ENCODE measurements at places on chromosomes 7 and 10.

- DNase-seq = no peak
Observed at GRCh38 chr10:94107191-94107590, 113.5 kb downstream of the PLCE1 start.

DNA sequence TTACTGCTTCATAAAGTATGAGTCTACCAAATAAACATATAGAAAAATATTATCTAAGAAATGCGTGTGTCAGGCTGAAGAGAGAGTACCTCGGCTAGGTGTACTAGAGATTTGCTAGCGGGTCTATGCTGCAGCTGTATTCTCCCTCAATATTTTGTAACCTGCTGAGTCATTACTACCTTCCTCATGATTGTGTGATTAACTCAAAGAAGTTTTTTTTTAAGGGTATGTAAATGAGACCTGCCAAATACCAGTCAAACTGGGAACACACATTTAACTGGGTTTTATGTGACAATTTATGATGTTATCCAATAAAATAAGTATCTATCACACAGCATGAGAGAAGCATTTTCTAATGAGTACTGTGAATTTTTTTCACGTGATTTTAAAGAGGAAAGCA is 180.4 kb downstream of the RNF133 start:
- no peak for DNase-seq

DNA sequence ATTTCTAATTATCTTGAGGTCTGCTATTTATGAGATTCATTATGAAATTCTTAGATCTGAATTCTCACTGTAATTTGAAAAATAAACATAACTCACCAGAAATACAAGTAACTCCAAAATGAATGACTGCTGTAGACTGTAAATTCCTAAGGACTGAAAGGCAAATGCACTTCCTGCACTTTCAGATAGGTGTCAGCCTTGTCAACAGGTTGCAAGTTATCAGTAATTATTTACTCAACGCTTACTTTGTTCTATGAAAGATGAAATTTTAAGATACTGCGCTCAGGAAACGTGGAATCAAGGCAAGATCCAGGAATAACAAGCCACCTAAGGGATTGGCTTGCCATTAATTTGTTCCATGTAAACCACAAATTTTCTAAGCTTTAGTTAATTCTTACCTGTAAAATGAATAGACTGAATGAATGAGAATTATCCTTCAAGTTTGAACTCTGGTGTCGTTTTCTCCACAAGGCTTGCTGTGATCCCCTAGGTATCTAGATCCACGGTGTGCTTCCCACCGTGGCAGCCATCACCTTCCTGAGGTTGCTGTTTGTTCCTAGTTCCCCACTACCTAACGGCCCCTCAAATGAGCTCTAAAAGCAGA is 12.6 kb downstream of the DHX32 start:
- DNase-seq = no peak

DNA sequence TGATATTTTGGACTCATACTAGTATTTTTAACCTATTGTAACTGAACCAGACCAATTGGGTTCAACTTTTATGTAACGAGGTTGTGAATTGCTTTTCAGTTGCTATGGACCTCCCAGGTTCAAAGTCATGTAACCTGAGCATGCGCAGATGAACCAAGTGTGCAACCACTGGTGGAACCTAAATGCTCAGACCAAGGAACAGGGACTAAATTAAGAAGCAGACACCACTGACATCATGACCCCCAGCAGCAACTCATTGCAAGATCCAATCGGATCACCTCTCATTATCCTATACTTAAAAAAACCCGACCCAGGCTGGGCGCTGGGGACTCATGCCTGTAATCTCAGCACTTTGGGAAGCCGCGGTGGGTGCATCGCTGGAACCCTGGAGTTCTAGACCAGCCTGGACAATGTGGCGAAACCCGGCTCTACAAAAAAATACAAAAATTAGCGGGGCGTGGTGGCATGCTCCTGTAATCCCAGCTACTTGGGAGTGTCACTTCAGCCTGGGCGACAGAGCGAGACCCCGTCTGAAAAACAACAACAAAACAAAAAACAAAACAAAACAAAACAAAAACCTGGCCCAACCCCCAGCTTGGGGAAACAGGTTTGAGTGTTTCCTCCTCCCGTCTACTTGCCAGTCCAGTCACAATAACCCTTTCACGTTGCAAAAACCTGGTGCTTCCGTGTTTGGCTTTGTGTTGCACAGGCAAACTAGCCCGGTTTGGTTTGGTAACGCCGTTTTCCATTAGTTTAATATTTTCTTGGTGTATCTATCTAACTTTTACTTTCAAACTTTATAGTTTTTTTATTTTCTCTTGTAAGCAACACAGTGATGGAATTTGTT is 11.3 kb upstream of the ZNF518A start:
- DNase-seq = no peak

DNA sequence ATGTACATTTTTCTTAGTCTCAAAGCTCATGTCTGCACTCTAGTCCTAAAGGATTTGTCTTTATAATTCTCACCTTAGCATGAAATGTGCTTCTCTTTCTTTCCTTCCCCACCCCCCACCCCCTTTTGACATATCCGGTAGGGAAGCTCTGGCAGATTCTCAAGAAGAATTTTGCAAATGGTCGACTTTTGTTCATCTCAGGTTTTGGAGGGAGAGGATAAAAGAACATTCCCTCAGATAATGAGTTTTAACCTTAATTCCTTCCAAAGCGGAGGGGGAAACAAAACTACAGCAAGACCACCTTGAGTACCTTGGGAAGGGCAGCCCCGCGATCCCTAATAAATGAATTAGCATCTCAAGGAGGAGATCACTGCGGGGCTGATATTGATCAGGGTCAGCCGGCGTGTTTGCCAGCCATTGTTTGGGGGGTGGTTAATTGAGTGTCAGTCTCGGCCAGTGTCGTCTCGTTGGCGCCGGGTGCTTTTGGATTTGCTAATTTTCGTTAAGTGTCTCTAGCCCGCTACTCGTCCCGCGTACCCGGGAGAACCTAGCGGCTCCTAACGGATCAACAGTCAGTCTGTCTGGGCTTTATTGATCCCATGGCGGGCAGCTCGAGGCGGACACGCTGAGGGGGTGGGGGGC is 874 bp upstream of the BAMBI start:
- peak; percentile 6 for DNase-seq

DNA sequence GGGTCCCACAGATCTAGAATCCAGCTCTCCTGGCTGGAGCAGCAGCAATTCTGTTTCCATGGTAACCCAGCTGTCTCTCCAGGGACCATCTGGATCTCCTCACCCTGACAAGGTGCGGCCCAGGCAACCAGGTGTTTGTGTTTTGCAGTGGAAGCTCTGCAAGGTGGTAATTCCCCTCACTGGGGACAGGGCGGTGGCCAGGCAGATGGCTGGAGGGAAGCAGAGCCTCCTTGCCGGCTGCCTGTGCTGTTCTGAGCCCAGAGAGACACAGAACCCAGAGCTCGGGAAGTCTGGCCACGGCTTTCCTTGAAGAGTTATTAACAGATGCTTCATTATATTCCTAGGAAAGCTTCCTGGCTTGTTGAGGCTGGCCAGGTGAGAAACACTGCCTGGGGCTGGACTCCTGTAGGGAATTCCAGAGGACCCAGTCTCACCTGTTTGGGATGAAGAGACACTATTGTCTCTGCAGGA is 118.2 kb upstream of the PPIF start:
- DNase-seq = no peak

- DNase-seq = no peak
Observed at GRCh38 chr10:56318816-56319215, 42.2 kb downstream of the ZWINT start.

- no peak for DNase-seq
Observed at GRCh38 chr7:115724400-115725056, 306.0 kb downstream of the TFEC start.

DNA sequence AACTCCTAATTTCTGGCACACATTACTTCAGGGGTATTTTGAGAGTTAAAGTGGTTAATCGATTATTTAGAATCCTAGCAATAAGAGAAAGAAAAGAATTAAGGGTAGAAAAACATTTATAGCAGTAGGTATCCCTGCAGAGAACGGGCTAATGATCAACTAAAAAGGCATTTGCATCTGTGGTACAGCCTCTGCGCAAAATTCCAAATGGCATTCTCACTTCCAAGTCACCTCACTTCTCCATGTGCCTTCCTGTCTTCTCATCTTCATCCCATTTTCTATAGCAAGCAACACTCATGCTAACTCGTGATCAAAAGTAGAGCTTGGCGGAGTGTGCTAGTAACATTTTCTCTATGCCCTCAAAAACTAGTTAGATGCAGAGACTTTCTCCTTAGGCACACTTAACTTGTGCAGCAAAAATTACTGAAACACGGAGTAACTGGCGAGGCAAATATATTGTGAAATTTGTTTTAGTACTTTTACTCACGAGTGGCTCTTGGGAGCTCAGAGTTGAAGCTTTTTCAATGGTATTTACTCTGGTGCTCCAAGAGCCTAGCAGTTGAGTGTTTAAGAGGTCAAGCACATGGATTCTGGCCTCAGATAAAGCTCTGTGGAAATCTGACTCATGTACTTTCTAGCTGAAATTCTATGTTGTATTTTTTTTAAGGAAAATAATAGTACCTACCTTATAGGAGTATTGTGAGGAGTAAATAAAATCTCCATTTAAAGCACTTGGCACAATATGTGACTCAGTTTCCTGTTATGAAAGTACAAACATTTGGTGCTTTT is 65.1 kb downstream of the MET start:
- DNase-seq = no peak

GRCh38 chr10:49569031-49569631 is 30.2 kb upstream of the ERCC6 start:
- no peak for DNase-seq

GRCh38 chr10:108180878-108181277 is 1016.4 kb upstream of the SORCS1 start:
- no peak for DNase-seq

DNA sequence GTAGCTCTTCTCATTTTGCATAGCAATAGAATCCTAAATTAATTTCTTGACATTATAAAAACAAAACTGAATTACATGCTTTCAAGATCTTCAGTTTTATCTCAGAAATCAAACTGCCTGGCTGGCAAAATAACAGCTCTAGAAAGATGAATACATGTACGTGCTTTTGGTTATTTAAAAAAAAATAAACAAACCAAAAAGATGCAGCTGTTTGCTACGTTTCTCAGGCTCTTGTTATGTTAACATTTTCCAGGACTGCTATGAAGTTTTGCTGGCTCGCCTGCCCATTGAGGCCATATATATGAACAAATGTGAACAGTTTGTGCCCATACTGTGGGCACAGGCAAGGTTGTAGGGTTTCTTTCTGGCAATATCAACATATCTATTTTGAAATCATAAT is 86.6 kb downstream of the ODAD2 start:
- DNase-seq = no peak

- no peak for DNase-seq
Observed at GRCh38 chr10:123683865-123684264, 17.7 kb downstream of the GPR26 start.

GRCh38 chr10:124231168-124232155 is 138.1 kb upstream of the CHST15 start:
- no peak for DNase-seq

GRCh38 chr10:8499312-8499711 is 444.8 kb downstream of the GATA3 start:
- DNase-seq = no peak

GRCh38 chr7:102072003-102072402 is 214.7 kb upstream of the SH2B2 start:
- no peak for DNase-seq

DNA sequence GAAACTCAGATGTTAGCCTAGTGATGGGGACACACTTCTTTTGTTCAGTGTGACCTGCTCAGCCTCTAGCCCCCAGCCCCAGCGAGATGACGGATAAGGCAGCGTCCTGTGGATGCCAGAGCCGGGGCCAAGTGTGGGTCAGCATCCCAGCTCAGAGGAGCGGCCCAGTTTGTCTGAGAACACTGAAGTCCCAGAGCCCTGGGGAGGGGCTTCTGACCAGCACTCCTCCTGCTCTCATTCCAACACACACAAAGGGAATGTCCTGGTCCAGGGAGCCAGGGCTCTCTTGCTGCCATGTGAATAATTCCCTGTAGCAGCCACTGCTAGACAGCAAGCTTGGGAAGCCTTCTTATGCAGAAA is 4.5 kb upstream of the ATP6V0E2 start:
- no peak for DNase-seq

DNA sequence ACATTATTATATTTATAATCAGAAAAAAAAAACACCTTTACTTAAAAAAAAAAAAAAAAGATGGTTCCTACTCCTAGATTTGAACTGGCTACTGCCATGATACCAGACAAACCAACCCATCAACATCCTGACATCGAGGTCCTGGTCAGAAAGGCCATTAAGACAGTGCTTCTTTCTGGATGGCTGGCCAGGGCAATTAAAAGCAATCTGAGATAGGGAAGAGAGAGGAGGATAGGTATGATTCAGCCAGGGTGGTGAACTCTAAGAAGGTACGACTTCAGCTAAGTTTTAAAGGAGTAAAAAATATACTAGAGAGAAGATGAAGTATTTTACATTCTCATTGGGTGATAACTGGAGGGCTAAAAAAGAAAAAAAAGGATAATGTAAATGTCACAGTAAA is 139.0 kb downstream of the DOCK4 start:
- no peak for DNase-seq

DNA sequence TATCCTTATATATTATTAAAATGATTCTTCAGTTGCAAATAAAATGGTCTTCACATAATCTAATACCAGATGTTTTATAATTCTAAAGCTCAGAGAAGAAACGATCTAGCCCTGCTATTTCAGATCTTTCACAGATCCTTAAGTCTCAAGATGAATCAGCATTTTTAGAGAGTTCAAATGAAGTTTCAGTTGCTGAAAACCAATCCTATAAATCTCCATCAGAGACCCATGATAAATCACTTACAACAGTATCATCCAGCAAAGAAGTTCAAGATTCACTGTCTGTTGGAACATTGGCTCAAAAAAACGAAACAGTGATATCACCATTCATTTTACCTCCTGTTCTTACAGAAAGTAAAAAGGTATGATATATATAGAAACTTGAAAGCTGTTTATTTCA is 137.0 kb downstream of the CCDC7 start:
- no peak for DNase-seq

DNA sequence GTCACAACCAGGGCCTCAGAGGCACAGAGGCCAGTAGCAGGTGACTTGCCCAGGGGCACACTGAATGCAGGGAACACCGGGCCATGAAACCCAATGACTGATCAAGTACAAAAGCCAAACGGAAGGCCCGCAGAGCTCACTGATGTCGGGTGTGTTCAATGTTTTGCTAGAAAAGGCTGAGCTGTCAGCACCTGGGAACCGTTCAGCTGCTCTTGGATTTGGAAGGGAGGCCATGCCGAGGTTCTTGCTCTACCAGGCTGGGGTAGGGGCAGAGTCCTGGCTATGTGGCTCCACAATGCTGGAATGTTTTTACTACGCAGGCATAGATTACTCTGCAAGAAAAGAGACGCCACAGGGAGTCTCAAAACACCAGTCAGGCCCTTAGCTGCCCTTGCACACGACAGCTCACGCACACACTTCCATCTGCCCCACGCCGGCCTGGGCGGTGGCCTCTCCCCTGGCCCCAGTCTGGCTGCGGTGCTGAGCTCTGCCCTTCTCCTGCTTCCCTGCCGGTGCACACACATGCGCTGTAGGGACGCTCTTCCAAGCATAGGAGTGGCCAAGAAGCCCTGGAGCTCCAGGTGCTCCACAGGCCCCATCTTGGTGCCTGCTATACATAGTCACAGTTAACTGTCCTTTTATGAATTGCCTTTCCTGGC is 79.9 kb downstream of the ZRANB1 start:
- no peak for DNase-seq

All from activated T-cell treated with anti-CD3 and anti-CD28 coated beads, Interleukin-2, amount 50 U/mL, for 4 hours (primary cell).